ENCODE measurements at places on chromosomes 4 and X.

GRCh38 chr4:8671712-8672290 lies 79.2 kb downstream of the CPZ start:
- no peak for DNase-seq

GRCh38 chr4:8047837-8048678 lies 108.4 kb upstream of the AFAP1 start:
- no peak for DNase-seq

DNA sequence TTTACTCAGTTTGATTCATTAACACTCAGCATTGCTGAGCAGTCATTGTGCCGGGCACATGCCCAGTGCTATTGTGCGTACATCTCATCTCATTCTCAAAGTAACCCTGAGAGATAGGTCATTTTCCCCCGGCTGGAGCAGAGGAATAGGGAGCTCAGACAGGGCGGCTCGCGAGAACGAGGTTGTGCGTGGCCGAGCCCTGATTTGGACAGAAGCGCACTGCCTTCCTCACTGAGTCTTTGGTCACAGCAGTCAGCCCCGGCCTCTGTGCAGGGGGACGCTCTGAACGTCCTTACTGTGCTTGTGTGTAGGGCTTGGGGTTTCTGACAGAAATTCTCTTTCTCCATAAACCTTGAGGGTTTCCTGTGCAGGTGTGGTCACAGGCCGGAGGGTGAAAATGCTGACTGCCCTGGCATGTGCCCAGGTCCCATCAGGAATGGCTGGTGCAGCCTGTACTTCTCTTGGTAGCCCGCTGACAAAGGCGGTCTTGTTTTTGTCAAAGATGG lies 39.5 kb downstream of the NOP14 start:
- DNase-seq = no peak

- DNase-seq = no peak
Observed at GRCh38 chr4:31788676-31789075, 1068.5 kb downstream of the PCDH7 start.

DNA sequence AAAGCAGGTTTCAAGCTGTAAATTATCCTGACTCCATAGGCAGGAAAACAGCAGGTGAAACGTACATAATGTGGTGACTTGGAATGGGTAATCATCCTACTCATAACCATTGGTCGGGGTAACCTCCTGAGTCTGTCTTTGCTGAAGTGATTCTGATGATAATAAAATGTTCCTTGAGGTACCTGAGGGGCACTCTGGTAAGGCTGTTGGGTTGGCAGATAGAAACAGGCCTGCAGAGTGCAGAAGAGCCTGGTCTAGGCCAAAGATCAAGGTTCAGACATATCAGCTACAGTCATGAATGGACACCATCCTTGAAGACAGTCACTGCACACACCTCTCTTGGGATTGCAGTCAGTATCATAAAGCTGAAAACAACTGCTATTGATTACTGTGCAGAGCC lies 174.7 kb upstream of the RPL34 start:
- DNase-seq = no peak

DNA sequence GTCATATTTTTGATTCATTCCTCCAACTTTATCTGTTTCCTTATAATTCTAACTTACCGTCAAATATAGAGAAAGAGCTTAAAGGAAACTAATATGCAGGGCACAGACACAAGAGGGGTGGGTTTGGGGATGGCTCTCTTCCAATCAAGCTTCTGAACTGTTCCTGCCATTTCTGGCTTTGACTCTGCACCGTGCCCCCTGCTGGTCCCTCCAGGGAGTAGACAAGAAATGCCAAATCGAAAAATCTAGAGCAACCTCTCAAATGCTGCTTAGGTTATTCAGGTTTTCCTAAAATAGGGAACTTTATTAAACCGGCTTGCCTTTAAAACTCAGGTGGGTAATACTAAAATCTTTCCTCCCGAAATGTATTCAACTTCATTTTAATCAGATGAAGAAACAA lies 39.8 kb upstream of the VCX3A start:
- DNase-seq = no peak

GRCh38 chr4:141328560-141329173 lies 108.0 kb downstream of the ZNF330 start:
- no peak for DNase-seq

DNA sequence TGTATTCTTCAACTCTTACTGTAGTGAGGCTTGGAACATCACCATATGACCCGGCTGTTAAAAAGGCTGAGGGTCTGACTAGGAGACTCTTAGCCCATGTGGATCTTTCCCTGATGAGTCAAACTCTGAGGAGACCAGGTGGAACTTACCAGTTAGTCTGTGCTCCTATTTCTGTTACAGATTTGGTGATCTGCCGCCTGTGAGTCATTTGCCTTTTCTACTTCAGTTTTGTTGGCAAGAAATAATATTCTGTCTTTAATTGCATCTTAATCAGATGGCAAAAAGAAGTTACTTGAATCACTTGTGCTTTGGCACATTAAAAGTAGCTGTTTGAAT lies 48.4 kb downstream of the MTM1 start:
- no peak for DNase-seq

DNA sequence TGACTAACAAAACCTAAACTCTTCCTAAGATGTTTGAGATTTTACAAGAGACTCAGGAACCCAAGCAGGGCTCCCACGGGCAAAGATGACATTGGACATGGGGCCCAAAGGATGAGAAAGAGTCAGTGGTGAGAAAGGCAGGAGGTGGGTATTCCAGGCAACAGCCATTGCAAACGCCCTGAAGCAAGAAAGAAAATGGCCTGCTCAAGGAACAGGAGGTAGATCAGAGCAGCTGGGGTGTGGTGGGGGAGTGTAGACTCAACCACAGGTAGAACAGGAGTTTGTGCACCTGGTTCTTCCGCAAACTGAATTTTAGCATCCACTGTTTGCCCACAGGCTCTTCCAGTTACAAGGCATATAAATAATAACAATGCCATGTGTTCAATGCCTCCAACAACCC lies 3.3 kb downstream of the PPP2R2C start:
- DNase-seq = no peak

GRCh38 chrX:50071494-50071893 lies 129.3 kb downstream of the AKAP4 start:
- DNase-seq = no peak

DNA sequence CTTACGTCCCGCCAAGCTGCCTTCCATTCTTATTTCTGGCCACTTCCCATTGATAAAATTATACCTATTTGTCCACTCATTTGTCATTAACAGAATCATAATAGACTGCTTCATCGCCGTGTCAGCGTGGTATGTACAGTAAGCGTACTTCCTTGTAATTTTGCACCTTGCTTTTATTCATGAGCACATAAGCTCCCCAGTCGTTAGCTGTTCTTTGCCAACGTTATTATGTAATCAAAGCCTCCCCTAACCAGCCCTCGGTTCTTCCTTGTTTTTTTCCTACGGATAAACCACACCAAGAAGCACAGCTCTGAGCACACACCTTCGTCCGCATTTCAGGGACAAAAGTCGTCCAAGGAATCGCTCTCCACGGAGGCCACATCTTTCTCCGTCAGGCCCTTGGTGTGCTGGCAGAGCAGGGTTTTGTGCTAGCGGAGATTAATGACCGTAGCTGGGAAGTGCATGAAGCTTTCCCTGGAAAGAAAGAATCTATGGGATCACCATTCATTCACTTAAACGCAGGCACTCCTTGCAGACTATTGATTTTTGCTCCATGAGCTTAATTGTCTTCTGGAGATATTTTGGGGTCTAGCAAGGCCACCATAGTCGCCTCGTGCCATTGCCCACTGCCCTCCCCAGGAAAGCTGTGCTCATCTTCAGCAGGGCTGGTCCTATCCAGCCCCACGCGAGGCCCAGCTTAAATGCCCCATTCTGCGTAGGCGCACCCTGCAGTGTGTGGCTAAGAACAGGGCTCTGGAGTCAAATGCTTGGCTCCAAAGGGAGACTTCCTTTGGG lies 200.9 kb upstream of the PSAPL1 start:
- DNase-seq = no peak
